Colonic mucosa (tissue), 4 donors: ENCODE measurements at places on chromosomes 12 and 14. TPM values are rescaled to one million over a fixed set of nuclear protein-coding genes. Genes with fewer than 3 reads are reported as not detected.

DNA sequence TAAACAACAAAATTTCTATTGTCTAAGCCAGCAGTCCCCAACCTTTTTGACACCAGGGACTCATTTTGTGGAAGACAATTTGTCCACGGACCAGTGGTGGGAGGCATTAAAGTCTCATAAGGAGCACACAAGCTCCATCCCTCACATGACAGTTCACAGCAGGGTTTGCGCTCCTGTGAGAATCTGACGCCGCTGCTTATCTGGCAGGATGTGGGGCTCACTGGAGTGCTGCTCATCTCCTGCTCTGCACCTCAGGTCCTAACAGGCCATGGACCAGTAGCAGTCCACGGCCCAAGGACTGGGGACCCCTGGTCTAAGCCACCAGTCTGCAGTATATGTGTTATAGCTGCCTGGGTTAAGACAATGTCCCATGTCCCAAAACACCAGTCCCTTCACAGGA, 27.2 kb downstream of the VCPKMT start:
- no peak for DNase-seq

Gene TBPL2
- total RNA-seq: not detected

GRCh38 chr12:96635844-96636243, 146.5 kb downstream of the CFAP54 start:
- DNase-seq: no peak

Gene LMNTD1
- total RNA-seq: not detected

Gene CEBPE
- total RNA-seq: not detected

- no peak for DNase-seq
Observed at GRCh38 chr12:15722951-15723350, 66.2 kb downstream of the EPS8 start.

Gene GLIPR1L1
- not detected for total RNA-seq

DNA sequence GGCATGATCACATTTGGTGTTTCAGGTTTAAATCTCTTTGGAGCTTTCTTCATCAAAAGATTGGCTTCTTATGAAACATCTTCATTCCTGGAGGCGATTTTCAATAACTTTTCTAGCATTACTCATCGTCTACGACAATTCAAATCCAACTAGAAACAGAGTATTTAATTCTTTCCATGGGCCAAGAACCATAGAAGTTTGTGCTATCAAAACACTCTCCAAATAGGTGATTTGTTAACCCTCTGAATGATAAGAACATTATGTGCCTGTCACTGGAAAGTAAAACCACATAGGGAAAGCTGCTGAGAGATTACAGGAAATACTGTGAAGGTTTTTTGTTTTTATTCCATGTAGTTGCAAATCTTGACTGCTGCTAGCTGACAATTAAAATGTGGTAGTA, 6.9 kb upstream of the DCN start:
- no peak for DNase-seq

Gene AP1G2
- total RNA-seq: 154 TPM

GRCh38 chr12:70664465-70664881, 27.2 kb upstream of the PTPRB start:
- DNase-seq: no peak

Gene ARHGAP5
- total RNA-seq: 77.8 TPM

DNA sequence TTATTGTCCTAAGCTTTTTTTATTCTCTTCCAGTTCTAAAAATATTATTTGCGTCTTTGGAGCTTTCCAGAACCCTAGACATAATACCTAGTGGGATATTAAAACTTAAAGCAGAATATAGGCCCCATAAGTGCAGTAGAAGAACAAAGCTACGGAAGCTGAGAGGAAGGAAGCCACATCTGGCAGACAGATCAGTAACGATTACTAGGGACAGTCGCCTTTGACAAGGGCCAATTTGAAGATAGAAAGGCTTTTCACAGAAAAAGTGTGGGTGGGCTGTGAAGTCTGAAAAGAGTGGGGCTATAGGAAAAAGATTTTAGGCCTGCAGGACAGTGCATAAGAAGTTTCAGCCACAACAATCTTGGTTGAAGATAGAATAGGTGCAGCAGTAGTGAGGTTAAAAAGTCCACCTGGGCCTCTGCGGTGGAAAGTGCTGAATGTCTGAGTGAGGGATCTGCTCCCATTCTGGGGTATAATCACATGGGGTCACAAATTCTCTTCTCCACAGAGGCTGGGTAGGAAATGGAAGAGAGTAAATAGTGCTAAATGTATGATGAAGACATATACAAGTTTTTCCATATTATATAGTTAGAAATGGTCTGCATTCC, 114.5 kb downstream of the CMAS start:
- DNase-seq: no peak

DNA sequence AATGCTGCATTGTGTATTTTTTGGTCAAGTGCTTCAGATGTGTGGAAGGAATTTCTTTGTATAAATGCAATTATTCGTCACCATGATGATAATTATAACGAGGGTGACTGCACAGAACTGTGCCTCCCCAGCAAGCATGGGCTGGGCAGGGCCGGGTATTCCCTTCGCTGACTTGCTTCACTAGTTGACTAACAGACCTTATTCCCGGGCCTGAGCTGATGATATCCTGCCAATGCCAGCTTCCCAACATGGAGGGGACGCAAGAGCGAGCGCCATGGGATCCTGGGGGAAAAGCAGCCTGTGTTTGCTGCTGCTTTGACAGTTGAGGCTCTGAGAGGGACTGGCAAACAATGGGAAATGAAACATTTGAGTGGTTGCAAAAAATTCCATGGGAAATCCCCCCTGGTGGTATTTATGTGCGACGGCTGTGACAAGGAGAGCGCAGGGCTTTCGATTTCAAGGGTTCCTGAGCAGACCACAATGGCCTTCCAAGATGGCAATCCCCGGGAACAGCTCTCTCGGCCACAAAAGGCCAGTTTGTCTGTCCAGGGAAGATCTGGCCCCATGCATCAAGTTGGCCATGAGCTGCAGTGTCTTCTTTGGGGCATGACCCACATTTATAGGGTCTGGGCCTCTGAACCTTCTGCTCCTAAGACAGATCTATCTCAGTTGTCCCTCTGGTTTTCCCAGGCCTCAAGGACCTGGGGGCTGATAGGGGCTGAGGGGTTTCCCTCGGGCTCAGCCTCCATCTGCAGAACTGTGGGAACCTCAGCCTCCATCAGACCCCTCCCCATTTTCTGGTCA, 21.9 kb upstream of the MAP1LC3B2 start:
- no peak for DNase-seq

Gene CLEC2A
- total RNA-seq: not detected

Gene KRR1
- 33.2 TPM for total RNA-seq

GRCh38 chr14:24829862-24830261, 195.9 kb upstream of the GZMB start:
- no peak for DNase-seq

- DNase-seq: no peak
Observed at GRCh38 chr12:66152732-66153131, 17.1 kb downstream of the TMBIM4 start.

- DNase-seq: no peak
Observed at GRCh38 chr14:53412819-53413675, 259.9 kb upstream of the DDHD1 start.

DNA sequence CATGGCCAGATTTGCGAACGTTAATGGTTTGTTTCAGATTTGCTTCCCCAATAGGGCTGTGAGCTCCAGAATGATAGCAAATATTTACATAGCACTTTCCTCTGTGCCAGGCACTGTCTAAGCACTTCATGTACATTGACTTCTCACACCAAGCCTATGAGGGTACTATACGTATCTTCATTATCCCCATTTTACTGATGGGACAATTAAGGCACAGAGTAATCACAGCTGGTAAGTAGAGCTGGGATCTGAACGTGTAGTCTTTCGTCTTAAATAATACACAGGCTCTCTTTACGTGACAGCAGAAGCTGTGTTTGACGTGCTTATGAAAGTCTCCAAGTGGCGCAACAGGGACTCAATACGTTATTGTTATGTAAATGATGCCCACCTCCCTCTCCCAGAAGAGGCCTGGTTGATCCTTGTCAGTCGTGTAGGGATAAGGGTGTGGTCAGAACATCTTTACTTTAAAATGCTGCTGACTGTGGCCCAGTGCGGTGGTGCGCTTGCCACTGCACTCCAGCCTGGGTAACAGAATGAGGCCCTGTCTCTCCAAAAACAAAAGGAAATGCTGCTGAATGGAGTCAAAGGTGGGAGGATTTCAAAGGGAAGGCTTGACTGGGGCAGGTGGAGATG, 66.3 kb upstream of the TCL1B start:
- DNase-seq: no peak

DNA sequence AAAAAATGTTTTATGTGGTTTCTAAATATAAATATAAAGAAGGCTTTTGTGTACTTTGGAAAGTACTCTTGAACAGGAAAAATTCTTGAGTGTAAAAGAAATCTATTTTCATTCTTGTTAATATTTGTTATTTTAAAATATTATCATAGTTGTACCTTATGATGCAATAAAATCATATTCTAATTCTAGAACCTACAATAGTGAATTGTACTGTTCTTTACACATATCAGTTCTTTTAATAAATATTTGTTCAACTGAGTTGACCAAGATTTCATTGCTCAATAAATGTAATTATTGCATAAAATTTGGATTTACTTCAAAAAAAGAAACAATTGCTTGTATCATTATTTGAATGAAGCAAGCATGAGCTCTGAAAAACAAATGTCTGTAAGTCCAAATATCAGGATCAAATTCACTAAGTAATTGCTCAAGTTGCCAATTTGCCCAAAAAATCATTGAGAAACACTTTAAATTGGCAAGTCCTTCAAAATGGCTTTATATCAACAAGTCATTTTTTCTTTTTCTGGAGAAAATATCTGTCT, 191.6 kb upstream of the SLC16A7 start:
- no peak for DNase-seq

DNA sequence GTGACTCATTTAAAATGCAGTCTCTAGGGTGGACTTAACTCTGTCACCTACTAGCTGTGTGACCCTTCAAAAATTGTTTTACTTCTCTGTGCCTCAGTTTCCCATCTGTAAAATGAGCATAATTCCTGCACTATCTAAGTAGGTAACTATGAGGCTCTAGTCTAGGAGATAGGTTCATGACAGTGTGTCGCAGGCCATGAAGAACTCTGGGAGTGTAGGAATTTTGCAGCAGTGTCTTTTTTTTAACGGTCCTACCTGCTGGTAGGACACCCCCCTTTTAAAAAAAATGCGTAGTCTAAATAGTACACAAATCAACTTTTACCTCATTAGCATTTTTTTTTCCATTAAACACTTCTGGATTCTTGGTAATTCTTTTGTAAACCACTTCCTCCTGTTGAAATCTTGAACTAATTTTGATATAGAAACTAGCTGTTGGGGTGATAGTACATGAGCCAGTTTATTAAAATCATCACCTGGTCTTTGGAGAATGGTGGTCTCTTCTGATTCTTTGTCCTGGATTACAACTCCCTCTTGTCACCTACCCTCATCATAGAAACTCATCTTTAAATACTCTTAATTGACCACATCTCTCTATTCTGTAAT, 86.0 kb upstream of the SLC38A2 start:
- no peak for DNase-seq

DNA sequence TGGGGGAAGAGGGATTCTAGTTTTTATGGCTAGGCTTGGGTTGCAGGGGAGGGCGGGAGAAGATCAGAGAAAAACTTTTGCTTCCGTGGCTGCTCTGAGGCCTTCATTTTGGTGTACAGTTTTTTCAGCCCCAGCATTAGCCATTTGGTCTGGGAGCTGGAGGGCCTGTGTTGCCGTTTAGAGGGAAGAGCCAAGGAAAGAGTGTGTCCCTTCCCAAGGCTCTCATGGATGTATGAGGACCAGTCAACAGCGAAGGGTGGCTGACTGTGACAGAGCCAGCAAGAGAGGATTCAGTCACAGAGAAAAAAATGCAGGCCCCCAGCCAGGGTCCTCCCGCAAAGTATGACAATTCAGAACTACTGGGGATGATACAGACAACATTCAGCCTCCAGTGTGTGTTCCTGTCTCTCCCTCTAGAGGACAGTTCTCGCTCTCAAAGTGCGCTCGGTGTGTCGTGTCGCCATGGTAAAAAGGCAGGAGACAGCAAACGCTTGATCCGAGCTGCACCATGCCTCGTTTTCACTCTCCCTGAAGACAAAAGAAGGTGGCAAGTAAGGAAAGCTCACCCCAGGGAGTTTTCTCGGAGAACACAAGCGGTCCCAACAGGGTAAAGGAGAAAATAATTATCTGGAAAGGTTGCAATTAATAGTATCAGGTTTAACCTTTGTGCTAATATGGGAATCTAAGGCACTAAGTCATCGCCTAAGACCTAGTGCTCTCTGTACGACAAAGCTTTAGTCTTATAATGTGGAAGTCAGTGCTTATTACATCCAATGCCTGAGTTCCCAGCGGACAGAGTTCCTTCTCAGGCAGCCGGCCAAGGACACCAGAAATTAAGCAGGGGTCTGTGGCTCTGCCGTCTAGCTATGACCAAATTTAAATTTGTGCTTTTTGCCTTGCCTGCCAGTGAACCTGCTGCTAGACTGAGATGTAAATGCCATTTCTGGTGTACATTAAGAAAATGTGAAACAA, 157.3 kb upstream of the PLXNC1 start:
- peak; percentile 23 for DNase-seq

Gene TSPAN19
- total RNA-seq: not detected

DNA sequence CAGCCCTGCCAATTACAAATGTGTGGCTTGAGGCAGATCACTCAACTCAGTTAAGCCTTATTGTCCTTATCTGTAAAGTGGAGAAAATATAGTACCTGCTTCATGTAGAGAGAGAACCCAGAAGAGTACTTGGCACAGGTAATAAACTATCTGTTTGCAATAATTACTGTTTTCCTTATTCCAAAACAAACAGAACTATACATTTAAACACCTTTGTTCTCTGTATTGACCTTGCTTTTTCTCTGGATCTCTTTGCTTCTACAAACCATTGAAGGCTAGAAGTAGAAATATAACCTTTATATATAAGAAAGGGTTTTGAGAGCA, 70.8 kb upstream of the SRSF5 start:
- no peak for DNase-seq

- DNase-seq: no peak
Observed at GRCh38 chr12:46159309-46159901, 109.4 kb downstream of the SLC38A1 start.

Gene RGS6
- 0.15 TPM for total RNA-seq

GRCh38 chr14:34098045-34098984, 147.4 kb upstream of the EGLN3 start:
- DNase-seq: peak; percentile 48

- no peak for DNase-seq
Observed at GRCh38 chr12:91225316-91225715, 42.7 kb upstream of the DCN start.

- no peak for DNase-seq
Observed at GRCh38 chr12:18782827-18783226, 44.9 kb downstream of the CAPZA3 start.

Gene VRTN
- 0.30 TPM for total RNA-seq
